ENCODE measurements at places on chromosomes 2 and 18.

DNA sequence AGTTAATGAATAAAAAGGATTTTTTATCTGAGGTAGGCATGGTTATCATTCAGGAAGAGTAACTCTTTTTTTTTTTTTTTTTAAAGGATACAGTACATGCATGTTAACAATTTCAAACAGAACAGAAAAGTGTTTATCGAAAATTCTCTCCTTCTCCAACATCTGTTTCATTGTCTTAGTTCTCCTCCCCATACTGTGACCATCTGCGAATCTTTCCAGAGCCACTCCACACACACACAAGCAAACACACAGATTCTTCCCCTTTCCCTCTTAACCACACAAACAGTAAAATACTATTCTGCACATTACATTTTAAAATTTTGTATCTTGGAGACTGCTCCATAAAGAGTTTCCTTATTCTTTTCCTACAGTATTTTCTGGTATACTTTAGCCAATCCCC is 38.0 kb downstream of the NPC1 start:
- H3K27ac ChIP-seq: no peak overlapping the region
- peaks cover 65% of the 10 kb centered on the region for H3K36me3 ChIP-seq
- no peak overlapping the region for H3K4me3 ChIP-seq
- no peaks in the 10 kb centered on the region for H3K27me3 ChIP-seq
- peaks cover 5% of the 10 kb centered on the region for H3K4me1 ChIP-seq

GRCh38 chr18:3966642-3967358 is 488.3 kb downstream of the DLGAP1 start:
- no peak for DNase-seq
- H3K36me3 ChIP-seq: no peaks in the 10 kb centered on the region
- H3K27me3 ChIP-seq: no peaks in the 10 kb centered on the region
- no peaks in the 10 kb centered on the region for H3K4me1 ChIP-seq

- H3K27me3 ChIP-seq: no peaks in the 10 kb centered on the region
- peak; percentile 61 for DNase-seq
- peak overlapping the region; percentile 59 for H3K4me3 ChIP-seq
- peak overlapping the region; percentile 83 for H3K27ac ChIP-seq
Measured at GRCh38 chr2:317501-318424, 29.9 kb upstream of the ALKAL2 start.

DNA sequence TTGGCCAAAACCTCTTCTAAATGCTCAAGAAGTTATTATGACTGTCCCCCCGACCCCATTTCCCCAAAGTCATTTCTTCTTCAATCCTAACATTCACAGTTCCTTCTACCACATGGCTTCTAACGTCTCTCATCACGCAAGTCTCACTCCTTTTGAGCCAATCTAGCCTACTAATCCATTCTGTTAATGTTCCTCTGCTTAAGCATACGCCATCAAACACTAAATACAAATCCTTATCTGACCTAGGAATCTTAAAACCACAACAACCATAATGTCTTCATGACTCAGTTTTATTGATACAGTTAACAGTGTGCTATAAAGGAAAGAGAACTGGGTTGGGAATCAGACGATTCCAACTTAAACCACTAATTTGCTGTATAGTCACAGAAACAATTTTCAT is 23.9 kb downstream of the HNRNPLL start:
- no peaks in the 10 kb centered on the region for H3K27me3 ChIP-seq
- peak overlapping the region; percentile 0 for H3K27ac ChIP-seq
- no peak for DNase-seq
- peaks cover 30% of the 10 kb centered on the region for H3K4me1 ChIP-seq

DNA sequence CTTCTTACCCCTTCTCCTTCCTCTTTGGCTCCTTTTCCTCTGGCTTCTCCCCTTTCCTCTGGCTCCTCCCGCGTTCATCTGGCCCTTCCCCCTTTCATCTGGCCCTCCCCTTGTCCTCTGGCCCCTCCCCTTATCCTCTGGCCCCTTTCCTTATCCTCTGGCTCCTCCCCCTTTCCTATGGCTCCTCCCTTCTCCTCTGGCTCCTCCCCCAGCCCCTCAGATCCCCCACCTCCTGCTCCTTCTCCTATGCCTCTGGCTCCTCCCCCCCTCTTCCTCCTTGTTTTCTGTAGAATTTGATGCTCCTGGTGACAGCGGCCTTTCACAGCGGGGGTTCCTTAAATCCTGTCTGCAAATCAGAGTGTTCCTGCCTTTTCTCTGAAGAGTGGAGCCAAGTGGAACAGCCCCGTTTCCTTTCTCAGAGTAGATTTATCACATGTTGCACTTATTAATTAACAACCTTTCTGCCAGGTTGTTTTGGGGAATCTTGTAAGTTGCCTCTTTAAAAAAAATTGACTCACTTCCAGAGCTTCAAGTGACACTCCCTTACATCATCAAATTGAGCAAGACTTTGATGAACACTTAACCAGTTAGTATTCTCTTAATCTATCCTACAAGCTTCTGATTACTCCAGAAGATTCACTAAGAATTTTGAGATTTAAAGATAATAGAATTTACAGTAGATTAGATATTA is 27.9 kb downstream of the FABP1 start:
- no peak overlapping the region for H3K27ac ChIP-seq
- H3K4me3 ChIP-seq: no peak overlapping the region
- DNase-seq: no peak
- H3K4me1 ChIP-seq: no peaks in the 10 kb centered on the region

DNA sequence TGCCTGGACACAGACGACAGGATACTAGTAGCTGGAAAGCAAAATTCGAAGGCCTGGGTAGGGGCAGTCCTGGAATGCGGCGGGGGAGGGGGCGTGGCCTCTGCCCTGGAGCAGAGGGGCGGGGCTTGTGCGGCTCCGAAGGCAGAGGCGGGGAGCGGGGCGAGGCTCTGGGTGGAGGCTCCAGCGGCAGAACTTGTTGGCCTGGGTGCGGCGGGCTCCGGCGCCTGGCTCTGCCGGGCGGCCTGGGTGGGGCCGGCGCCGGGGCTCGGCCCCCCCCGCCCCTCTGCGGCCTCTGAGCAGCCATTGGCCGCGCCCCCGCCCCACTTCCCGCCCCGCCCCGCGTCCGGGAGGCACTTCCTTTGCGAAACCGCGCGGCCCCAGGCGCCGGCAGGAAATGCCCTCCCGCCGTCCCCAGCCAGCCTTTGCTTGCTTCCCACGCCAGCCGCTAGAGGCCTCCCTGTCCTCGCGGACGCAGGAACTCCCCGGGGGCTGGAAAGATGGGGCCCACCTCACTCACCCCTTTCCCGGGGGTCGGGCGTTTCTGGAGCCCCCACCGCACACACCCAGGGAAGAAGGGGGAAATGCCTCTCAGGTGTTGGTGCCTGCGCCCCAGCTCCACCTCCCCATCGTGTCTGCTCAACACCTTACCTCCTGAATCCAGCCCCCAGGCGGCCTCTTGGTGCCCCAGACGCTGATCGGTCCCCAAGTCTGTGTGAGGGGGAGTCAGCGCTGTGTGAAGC is 6.7 kb downstream of the CTDSP1 start:
- no peaks in the 10 kb centered on the region for H3K27me3 ChIP-seq
- peak; percentile 92 for DNase-seq
- peak overlapping the region; percentile 90 for H3K27ac ChIP-seq
- peaks cover 35% of the 10 kb centered on the region for H3K4me1 ChIP-seq
- peaks cover 33% of the 10 kb centered on the region for H3K36me3 ChIP-seq

- H3K27me3 ChIP-seq: peaks cover 3% of the 10 kb centered on the region
- H3K36me3 ChIP-seq: no peaks in the 10 kb centered on the region
- no peak overlapping the region for H3K27ac ChIP-seq
- no peak overlapping the region for H3K4me3 ChIP-seq
- DNase-seq: no peak
Measured at GRCh38 chr2:75054296-75054695, 95.9 kb downstream of the POLE4 start.

DNA sequence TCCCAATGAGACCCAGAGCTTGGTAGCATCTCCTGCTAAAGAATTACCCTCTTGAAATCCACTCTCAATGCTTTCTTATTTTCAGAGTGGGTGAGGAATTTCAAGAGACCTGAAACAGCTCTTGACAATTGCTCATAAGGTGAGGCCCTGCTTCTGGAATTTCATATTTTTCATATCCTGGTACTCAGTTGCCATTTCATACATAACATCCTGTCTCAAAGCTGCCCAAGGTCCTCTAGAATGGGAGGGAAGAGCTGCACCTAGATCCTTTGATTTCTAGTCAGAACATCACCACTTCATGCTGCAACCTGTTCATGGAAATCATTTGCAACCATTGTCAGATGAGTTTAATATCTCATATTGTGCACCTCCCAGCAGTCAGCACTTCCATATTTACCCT is 404.8 kb upstream of the GALNT5 start:
- H3K27ac ChIP-seq: no peak overlapping the region
- no peaks in the 10 kb centered on the region for H3K27me3 ChIP-seq
- H3K36me3 ChIP-seq: no peaks in the 10 kb centered on the region
- no peak overlapping the region for H3K4me3 ChIP-seq
- no peak for DNase-seq
- no peaks in the 10 kb centered on the region for H3K4me1 ChIP-seq

Data from T-helper 2 cell treated with Interferon-gamma antibody and Interleukin-4, amounts not matched to agents 5 μg/mL and 100 μg/mL, for 36 hours (primary cell).